MV-4-11 (cell line): ENCODE measurements at places on chromosomes 5 and 9.

GRCh38 chr9:33128570-33128969, 38.6 kb downstream of the B4GALT1 start:
- DNase-seq, result no peak

DNA sequence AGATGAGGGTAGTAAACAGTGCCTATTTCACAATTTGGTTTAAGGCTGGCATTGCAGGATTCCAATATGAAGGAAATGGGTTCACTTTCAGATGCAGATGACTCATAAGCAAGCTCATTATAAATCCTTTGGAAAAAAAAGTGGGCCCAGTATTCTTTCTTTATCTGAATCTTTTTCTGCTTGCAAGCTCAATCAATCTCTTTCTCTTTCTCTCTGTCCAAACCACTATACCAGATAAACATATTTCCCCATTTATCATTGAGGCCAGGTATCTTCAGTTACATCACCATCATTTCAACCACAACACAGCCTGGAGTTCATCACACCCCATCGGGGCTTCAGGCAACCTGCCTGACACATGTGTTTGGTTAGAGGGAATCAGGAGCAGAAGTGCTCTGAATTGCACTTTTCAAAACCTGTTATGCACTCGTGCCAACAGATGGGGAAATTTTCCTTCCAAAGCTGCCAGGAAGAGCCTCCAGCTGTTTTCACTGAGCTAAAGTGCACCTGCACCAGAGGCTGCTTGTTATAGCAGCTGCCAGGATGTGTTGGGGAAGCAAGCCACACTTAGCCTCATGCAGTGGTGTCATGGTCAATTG, 30.0 kb upstream of the MAMDC2 start:
- DNase-seq, result no peak

- DNase-seq, result no peak
Measured at GRCh38 chr9:109861499-109861898, 81.5 kb downstream of the PALM2AKAP2 start.

DNA sequence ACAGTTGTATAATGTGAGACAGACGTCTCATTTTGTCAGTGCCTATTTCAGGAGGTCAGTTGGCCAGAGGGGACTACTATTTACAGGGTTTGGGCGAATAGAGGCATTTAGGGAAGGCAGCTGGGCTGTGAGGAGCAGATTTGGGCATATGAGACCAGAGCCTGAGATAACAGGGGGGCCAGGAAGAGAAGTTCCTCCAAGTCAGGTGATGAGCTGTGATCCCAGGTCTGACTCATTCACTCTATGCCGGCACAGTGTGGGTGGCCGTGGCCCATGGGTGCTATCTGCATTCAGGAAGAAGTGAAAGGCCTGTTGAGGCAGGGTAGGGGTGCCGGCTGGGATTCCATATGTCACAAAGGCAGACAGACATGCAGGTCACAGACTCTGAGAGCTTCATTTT, 142.8 kb downstream of the PDZD2 start:
- no peak for DNase-seq

GRCh38 chr5:10789726-10790125, 28.7 kb upstream of the DAP start:
- DNase-seq, result no peak

DNA sequence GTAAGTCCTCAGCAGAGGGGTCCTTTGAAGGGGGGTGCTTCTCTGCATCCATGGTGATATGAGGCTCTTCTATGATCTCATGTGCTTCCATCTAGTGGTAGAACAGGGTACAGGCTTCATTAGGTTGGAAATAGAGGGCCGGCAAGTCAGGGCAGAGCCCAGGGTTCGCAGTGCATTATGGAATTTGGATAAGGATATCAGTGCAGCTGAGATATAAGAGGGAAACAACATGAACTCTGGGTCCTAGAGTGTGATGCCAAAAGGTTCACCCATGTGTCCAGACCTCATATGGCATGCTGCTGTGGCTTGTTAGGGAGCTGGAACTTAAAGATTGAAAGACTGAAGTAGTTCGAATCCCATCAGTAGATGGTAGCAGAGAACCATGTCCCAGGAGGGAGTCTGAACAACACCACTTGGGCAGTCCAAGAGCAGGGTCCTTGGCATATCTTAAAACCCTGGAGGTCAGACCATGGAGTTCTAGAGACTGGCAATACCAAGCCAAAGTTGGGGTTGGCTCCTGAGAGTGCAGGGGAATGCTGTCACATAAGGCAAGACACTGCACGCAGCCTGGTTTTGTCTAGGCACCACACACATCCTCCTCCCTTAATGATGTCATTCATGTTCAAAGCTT, 2.3 kb downstream of the FAM221B start:
- peak; percentile 71 for DNase-seq

DNA sequence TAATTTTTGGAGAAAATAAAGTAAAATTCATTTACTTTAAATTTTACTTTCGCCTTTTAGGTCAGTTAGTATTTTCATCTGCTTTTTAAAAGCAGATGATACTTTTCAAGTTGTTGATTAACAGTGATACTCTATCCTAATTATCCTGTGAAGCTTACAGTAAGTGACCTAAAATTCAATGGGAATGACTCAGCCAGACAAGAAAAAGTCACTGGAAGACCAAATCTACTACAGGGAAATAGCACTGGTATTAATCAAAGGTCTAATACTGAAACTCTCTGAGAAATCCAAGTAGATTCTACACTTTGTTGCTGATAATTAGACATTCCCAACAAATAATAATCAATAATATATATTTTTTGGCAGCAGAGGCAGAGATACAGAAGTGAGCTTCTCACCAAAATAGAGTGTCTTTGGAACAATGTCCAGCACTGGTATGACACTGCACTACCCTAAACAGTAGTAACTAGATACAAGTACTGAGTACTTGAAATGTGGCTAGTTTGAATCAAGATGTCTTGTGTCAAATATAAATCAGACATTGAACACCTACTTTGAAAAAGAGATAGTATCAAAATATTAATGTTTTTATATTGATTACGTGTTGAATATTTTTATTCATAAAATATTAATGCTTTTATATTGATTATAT, 22.8 kb upstream of the ELL2 start:
- DNase-seq, result no peak

- DNase-seq, result no peak
Measured at GRCh38 chr5:102295534-102296177, 428 bp downstream of the SLCO4C1 start.

DNA sequence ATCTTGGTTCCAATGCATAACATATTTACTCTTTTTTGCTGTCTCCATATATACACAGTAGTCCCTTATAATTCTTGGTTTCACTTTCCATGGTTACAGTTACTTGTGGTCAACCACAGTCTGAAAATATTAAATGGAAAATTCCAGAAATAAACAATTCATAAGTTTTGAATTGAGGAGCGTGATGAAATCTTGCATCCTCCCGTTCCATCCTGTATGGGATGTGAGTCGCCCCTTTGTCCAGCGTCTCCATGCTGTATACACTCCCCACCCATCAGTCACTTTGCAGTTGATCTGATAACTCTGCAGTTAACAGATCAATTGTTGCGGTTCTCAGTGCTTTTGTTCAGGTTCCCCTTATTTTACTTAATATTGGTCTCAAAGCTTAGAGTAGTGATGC, 11.5 kb upstream of the FAF2 start:
- peak; percentile 77 for DNase-seq

DNA sequence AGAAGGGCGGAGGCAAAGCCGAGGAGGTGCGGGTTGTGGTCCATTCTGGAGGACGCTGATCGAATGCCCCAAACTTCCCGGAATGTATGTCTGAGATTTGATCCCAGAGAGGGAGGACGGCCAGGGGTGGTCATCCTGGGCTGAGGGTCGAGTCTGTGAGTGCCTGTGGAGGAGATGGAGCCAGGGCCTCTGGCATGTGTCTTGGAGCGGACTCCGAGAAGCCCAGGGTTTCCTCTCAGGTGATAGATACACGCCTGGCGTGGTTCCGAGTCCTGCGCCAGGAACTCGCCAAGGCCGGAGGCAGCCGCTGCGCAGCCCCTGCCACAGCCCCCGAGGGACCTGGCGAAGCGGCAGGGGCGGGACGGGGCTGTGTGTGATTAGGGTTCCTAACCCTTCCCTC, 363 bp downstream of the ZNF454 start:
- no peak for DNase-seq

DNA sequence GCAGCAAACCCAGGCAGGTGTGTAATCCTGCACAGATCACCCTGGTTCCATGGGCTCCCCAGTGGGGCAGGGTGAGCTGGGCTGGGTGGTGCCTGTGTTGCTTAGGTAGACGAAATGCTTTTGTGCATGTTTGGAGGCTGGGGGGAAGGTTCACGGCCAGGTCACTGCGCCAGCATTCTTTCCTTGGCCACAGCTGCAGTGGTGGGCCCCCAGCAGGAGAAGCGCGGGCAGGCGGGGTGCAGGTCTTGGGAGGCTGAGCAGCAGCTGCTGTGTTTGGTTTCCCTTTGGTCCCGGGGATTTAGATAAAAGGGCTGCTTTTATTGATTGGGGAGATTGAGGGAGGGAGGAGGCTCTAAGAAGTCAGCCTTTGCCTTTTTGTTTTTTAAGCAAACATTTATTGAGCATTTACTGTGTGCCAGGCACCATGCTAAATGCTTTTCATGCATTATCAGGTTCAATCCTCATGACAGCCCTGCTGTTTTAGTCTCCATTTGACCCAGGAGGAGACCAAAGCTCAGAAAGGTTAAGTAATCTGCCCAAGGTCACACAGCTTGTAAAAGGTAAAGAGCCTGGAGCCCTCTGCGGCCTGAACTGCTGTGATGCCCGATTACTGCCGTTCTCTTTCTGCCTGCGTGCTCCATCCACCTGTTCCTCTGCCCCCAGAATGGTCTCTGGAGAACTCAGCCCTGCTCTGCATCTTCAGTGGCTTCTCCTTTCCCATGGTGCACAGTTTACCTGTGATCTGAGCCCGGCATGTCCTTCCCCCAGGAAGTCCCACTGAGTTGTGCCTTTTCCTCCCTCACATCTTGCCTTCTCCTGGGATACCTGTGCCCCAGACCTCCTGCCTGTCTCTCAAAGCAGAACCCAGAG, 94.4 kb downstream of the MACROH2A1 start:
- peak; percentile 12 for DNase-seq

DNA sequence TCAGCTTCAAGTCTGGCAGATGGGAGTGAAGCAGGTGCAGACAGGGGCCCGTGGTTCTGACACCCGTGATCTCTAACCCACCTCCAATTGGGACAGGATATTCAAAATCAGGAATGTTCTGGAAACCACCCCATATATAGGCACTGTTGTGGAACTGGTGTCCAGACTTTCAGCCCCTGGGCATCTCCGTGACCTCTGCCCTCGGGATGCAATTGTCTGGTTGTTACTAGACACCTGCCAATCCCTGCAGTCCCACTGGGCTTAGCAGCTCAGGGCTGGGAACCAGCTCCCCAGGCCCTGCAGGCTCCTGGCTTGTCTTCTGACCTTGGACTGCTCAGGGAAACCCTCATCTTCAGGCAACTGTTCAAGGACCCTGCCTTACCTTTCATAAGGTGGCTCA, 38.8 kb downstream of the NTNG2 start:
- DNase-seq, result no peak

DNA sequence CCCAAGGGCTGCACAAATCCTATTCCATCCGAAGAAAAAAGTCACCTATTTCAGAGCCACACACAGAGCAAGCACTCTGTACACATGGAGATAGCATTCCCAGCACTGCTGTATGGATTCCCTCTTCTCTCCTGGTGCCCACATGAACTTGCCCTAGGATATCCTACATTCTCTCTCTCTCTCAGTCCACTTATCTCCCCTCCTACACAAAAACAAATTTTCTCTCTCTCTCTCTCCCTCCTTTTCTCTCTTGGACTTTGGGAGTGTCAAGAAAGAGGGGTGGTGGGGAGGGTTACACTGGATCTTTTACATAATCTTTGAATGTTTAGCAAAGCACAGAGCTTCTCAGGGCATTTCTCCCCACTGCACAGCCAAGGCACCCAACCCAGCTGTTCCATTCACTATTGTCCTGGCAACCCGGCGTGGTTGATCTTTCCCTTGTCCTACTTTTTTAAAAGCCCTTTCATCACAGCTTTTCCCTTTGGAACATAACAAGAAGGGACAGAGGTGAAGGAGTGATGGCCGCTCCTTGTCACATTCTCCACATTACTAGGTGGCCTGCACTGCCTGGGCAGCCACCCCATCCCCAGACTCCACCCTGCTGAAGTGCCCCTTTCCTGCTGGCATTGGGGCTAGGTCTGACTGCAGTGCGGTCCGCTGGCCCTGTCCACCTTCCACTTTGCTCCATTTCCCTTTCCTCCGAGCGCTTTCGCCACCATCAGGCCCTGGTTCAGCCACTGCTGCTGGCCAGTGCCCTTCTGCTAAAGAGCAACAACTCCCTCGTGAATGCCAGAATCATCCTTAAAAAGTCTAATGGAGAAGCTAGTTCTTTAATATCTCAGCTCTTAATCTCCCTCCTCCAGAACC, 22.2 kb upstream of the SLC1A3 start:
- no peak for DNase-seq

GRCh38 chr5:44942524-44943001, 133.8 kb downstream of the MRPS30 start:
- no peak for DNase-seq

GRCh38 chr9:107153336-107153735, 129.7 kb upstream of the RAD23B start:
- peak; percentile 11 for DNase-seq

DNA sequence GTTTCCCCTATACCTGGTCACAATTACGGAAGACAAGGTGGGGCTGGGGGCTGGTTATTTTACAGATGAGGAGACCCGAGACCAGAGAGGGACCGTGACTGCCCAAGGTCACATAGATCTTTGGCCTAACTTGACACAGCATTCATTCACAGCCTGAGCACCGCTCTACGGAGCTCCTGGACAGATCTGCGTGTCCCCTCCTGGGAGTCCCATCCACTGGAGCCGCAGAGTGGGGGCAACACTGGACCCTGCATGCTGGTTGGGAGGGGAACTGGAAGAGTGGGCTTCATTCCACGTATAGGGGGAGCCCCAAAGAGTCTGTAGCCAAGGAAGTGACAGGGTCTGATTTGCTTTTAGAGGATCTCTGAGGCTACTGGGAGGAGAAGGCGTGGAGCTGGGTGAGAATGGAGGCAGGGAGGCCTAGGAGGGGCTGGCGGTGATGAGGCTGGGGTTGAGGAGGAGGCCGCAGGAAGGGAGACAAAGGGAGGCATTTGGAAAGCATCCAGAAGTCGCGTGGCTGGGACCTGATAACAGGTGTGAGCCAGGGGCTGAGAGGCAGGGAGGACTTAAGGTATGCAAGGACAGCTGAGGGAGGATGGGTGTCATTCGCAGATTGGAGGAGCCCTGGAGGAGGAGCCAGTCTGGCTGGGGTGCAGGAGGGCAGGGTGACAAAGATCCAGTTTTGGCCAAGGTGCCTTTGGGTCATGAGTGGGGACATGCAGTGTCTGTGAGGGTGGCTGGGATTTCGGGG, 64.3 kb upstream of the IER5L start:
- no peak for DNase-seq

GRCh38 chr5:176693477-176693851, 46.2 kb downstream of the TSPAN17 start:
- DNase-seq, result peak; percentile 98

- DNase-seq, result no peak
Measured at GRCh38 chr5:5384660-5385330, 37.7 kb upstream of the ICE1 start.
